Fibroblast of lung (primary cell): ENCODE measurements at places on chromosomes 7 and 10. TPM values are rescaled to one million over a fixed set of nuclear protein-coding genes. Genes with fewer than 3 reads are reported as not detected.

GRCh38 chr10:96831867-96832720 is at the start of gene LCOR:
TSS of gene LCOR (plus strand) at chr10:96832298. CDS start at chr10:96949058, 116,760 bp downstream.
- DNase-seq: peak; percentile 86

DNA sequence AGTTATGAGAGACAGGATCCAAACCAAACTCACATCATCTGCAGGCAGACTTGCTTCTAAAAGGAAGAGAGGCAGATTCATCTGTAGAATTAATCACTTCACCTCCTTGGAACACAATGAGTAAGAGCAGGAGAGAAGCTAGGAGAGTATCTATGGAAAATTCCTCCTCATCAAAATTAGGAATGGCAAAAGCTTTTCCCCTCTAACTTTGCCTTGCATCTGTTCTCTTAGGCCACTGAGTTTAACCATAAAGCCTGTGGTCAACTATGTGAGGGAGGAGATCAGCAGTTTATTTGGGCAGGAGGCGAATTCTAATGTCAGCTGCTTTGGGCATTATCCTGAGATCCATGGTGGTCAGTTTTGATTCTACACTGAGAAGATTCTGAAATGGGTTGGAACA is 561.7 kb downstream of the GFRA1 start:
- DNase-seq: no peak

GRCh38 chr7:25068502-25069213 is 56.4 kb downstream of the CYCS start:
- peak; percentile 15 for DNase-seq

DNA sequence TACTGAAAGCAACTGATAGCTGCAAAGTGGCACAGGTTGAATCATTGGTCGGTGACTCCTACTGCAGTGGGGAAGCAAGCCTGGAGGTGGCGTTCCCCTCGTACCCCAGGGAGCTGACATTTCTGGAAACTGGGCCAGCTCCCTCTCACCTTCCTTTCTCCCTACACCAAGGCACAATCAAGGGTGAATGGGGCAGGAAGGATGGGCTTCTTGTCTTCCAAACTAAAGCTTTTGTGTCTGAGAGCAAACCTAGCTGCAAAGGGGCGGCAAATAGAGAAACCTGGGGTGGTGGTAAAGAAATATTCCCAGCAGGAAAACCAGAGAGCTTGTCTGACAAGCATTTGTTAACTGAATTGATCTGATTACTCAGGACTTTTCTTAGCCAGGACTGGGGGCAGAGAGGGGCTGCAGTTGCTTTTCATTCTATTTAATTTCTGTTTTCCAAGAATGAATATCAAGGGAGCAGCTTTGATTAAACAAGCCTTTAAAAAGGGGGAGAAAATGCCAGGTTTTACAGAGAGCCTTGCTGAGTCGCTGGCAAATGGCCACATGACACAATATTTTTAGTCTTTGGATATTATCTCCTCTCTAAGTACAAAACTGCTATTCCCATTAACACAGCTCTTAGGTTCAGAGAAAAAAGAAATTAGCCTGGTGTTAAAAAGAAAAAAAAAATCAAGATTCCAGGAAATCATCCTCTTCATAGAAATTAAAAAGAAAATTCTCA is 27.8 kb downstream of the CDHR3 start:
- DNase-seq: peak; percentile 27

DNA sequence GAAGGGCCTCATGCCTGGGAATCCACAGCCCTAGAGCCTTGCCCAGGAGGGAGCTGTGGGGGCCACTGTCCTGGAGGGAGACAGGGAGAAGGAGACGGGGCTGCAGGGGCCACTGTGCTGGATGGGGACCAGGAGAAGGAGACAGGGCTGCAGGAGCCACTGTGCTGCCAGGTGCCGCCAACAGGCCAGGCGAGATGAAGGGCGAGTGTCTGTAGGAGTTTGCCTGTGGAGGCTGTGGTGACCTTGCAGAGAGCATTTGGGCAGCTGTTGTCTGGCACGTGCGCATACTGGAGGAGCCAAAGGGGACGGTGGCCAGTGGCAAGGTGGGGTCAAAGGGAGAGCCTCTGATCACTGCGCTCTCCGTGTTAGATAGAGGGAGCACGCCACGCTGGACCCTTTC is 79.2 kb downstream of the NKX6-2 start:
- no peak for DNase-seq

DNA sequence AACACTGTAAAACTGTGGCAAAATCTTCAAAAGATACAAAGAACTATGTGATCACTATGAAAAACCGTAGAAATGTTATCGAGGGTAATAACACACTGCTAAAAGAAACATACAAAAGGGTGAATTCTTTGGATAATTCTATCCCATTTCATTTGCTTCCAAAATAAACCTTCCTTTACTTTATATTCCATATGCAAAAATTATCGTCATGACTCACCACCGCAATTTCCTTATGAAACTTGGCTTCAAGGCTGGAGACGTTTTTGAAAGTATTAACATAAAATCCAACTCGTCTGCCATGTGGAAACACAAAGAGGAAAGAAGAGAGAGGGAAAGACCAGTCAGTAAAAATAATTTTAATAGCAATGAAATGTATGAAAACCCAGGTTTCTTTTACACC is 165.2 kb downstream of the AMPH start:
- DNase-seq: peak; percentile 34

DNA sequence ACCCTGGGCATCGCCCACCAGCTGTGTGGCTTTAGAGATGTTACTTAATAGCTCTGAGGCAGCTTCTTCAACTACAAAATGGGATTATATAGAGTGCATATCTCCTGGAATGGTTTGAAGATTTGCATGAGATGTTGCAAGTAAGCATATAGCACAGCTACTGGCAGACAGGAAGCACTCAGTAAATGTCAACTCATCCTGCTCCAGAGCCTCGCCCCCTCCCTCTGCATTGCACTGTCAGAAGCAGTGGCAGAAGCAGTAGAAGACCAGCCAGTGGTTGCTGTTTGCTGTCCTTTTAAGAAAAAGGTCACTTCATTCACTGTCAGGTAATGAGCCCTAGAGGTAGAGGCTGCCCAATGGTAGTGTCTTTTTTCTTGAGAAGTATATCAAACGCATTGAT is 180.0 kb upstream of the GHITM start:
- no peak for DNase-seq

GRCh38 chr7:151317936-151318335 is 23.7 kb upstream of the NUB1 start:
- no peak for DNase-seq

DNA sequence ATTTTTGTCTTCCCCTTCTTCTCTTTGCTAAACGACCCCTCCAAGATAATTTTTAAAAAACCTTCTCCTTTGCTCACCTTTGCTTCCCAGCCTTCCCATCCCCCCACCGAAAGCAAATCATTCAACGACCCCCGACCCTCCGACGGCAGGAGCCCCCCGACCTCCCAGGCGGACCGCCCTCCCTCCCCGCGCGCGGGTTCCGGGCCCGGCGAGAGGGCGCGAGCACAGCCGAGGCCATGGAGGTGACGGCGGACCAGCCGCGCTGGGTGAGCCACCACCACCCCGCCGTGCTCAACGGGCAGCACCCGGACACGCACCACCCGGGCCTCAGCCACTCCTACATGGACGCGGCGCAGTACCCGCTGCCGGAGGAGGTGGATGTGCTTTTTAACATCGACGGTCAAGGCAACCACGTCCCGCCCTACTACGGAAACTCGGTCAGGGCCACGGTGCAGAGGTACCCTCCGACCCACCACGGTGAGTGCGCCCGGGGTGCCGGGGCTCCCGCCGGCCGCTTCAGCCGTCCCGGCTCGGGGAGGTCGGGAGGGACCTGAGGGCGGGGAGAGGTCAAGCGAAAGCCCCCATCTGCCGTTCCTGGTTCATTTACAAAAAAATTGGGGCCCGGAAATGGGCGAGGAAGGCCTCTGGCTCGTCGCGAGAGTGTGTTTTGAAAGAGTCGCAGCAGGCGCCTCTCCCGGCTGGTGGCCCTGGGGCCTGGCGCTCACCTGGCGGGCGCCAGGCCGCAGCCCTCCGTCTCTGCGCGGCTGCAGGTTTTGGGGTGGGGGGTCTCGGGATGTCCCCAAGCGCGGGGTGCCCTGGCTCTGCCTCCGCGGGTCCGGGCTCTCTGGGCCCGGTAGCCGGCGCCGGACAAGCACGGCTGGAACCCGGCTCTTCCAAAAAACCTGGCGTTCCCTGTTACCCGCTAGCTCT is 1.2 kb downstream of the GATA3 start:
- DNase-seq: no peak

- DNase-seq: no peak
Observed at GRCh38 chr7:128115821-128116723, 84.8 kb upstream of the LRRC4 start.

- no peak for DNase-seq
Observed at GRCh38 chr7:125254566-125254965, 324.9 kb upstream of the POT1 start.

DNA sequence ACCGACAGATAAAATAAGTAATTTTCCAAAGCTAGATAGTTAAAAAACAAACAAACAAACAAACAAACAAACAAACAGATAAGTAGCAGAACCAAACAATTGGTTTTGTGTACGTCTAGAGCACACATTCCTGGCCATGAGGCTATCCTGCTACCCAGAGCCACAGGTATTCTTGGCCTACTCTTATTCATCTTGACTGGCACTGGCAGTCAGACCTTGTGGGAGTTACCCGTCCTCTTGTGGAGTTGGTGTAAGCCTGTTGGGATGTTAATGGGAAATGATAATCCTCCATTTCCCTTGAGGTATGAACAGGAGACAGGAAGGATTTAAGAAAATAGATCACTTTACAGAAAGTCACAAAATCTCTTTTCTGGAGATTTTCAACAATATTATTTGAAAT is 142.4 kb upstream of the MEOX2 start:
- DNase-seq: no peak

- DNase-seq: no peak
Observed at GRCh38 chr10:126661356-126661755, 9.1 kb downstream of the C10orf90 start.

DNA sequence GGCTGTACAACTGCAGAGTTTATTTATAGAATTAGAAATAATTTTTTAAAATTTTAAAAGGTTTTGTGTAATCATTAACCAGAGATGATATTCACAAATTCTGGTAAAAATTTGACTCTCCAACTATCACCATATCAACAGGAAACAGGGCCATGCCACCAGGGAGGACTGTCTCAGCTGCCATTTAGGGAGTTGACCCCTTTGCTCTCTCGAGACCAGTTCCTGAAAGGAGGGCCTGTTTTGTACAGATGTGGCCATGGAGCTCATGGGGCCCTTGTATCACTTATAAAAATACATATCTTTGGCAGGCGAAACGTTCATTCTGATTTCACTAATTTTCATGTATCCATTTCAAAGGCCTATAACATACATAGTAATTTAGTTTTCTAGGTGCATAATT is 20.3 kb downstream of the H2AZ2 start:
- no peak for DNase-seq

GRCh38 chr7:35729061-35729783 is 34.3 kb upstream of the HERPUD2 start:
- DNase-seq: no peak

DNA sequence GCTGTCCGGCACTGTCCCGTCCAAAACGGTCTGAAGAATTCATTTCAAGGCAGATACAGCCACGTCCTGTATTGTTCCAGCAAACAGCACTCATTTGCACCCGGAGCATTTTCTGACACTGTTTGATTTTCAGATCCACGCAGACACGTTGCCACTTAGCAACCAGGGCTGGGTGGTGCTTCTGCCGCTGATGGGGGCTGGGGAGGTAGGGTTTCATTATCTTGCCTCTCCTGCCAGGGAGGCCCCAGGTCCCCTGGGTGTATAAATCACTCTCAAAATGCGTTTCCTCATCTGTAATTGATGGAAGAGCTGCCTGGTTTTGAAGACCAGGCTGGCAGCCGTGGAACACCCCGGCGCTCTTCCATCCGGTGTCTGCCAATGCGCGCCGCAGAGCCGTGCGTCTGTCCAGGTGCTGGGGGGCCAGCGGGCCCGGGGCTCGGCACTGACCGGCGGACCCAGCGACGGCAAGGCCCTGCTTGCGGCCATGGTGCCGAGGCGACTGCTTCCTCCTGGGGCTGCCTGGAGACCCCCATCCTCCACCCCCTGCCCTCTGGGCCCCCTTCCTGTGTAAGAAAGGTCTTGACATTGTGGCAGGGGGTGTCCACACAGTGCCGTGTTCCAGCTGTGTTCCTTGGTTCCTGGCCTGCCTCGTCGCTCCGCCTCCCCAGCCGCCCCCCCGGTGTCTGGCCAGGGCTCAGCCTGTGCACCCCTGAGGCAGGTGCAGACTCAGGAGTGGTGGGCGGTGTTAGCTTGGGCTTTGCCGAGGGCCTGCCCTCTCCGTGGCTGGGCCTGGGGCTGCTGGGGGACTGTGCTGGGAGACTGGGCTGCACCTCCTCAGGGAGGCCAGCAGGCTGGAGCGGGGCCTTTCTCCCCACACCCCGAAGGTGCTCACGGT is 16.6 kb downstream of the ADGRA1 start:
- DNase-seq: no peak

DNA sequence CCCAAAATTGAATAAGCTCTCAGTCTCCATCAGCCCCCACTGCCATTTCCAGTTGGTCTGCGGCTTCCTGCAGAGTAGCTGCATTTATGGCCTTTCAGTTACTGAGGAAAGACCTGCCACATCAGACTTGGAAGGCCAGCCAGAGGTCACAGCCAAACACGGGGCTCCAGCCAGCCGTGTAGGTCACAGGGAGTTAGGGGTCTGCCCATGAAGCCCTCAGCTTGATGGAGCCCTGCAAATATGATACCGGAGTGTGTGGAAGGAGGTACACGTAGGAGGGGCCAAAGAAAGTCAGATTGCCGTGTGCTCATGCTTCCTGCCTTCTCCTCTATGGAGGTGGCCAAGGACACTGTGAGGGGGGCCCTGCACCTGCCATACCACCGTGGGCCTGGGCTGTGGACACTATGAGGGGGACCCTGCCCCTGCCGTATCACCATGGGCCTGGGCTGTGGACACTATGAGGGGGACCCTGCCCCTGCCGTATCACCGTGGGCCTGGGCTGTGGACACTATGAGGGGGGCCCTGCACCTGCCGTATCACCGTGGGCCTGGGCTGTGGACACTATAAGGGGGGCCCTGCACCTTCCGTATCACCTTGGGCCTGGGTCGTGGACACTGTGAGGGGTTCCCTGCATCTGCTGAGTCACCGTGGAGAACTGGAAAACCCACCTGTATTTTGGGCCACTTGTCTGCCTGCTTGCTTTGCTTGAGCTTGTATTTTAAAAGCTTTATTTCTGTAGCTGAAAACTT is 335.7 kb upstream of the SHH start:
- no peak for DNase-seq

- DNase-seq: peak; percentile 79
Observed at GRCh38 chr10:112986544-112987190, 36.6 kb downstream of the TCF7L2 start.

- no peak for DNase-seq
Observed at GRCh38 chr7:1858435-1859265, 188.6 kb downstream of the ELFN1 start.

- DNase-seq: peak; percentile 28
Observed at GRCh38 chr10:28881171-28881882, 204.0 kb downstream of the BAMBI start.

The ANK3 gene
- 0.50 and 1.3 TPM in 2 replicates for total RNA-seq

The FAM25C gene
- total RNA-seq: not detected in 2 replicates

The GATA3 gene
- total RNA-seq: not detected in 2 replicates

The CDK5 gene
- total RNA-seq: 25.9 and 27.7 TPM in 2 replicates

The TAF3 gene
- 1.5 and 2.1 TPM in 2 replicates for total RNA-seq

The NEURL1 gene
- total RNA-seq: under 0.01 TPM in 1 of 2 replicates, not detected in the other

The ICA1 gene
- total RNA-seq: under 0.01 and 0.17 TPM in 2 replicates

The FGL2 gene
- 6.2 and 97.6 TPM in 2 replicates for total RNA-seq

The FAM131B gene
- total RNA-seq: 3.8 and 4.4 TPM in 2 replicates

The SOSTDC1 gene
- total RNA-seq: under 0.01 TPM in 1 of 2 replicates, not detected in the other

The CHST15 gene
- total RNA-seq: 7.9 and 8.2 TPM in 2 replicates

The TRPV5 gene
- not detected in 2 replicates for total RNA-seq

The AGR2 gene
- total RNA-seq: not detected in 2 replicates

The ERV3-1 gene
- 6.2 and 8.8 TPM in 2 replicates for total RNA-seq

The NKX1-2 gene
- not detected in 2 replicates for total RNA-seq

The PDGFA gene
- 10.8 and 13.5 TPM in 2 replicates for total RNA-seq

The UNC5B gene
- 36.0 and 60.8 TPM in 2 replicates for total RNA-seq

The CCDC126 gene
- 9.7 and 10.8 TPM in 2 replicates for total RNA-seq

The HTR5A gene
- total RNA-seq: not detected in 2 replicates

The SLC16A12 gene
- under 0.01 TPM in 2 replicates for total RNA-seq
